ENCODE measurements at places on chromosomes 4 and X.

GRCh38 chr4:142091691-142092182 is 455.4 kb downstream of the IL15 start:
- DNase-seq: no peak

DNA sequence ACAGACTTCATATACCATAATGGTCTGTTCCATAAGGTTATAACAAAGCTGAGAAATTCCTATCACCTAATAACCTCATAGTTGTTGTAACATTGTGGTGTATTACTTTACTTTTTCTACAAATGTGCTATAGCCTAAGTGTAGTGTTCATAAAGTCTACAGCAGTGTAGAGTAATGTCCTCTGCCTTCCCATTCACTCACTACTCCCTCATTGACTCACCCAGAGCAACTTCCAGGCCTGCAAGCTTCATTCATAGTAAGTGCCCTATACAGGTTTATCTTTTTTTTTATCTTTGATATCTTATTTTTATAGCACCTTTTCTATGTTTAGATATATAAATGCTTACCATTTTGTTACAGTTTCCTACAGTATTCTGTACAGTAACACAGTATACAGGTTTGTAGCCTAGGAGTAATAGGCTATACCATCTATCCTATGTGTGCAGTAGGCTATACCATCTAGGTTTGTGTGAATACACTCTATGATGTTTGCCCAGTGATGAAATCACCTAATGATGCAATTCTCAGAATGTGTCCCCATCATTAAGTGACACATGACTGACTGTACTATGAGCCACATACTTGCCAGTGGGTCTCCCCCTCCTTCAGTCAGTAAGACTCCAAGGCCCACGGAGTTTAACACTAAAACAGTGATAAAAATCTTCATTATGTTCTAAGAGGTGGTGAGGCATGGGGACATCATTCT is 299.9 kb downstream of the UNC5C start:
- peak; percentile 60 for DNase-seq

GRCh38 chrX:45714866-45715265 is 514.2 kb upstream of the DIPK2B start:
- peak; percentile 59 for DNase-seq

- DNase-seq: no peak
Observed at GRCh38 chr4:24244663-24245490, 339.5 kb downstream of the DHX15 start.

GRCh38 chr4:126750723-126751122 is 882.0 kb upstream of the INTU start:
- no peak for DNase-seq

- no peak for DNase-seq
Observed at GRCh38 chrX:141220342-141221008, 21.8 kb downstream of the SPANXC start.

GRCh38 chr4:76429636-76430035 is 5.4 kb upstream of the SHROOM3 start:
- no peak for DNase-seq

GRCh38 chrX:154541896-154542722 is 4.5 kb downstream of the G6PD start:
- peak; percentile 52 for DNase-seq

- no peak for DNase-seq
Observed at GRCh38 chr4:98125585-98125984, 17.7 kb downstream of the STPG2 start.

Data from activated CD4-positive, alpha-beta T cell treated with anti-CD3 and anti-CD28 coated beads, Interleukin-2, Interleukin-6, amounts not matched to agents 100 ng/mL and 50 ng/mL, durations not matched to agents 16 hours and 8 hours (primary cell).